ENCODE measurements at places on chromosomes 1 and 21.

GRCh38 chr21:29413683-29414082 is 115.0 kb downstream of the BACH1 start:
- DNase-seq, result no peak

DNA sequence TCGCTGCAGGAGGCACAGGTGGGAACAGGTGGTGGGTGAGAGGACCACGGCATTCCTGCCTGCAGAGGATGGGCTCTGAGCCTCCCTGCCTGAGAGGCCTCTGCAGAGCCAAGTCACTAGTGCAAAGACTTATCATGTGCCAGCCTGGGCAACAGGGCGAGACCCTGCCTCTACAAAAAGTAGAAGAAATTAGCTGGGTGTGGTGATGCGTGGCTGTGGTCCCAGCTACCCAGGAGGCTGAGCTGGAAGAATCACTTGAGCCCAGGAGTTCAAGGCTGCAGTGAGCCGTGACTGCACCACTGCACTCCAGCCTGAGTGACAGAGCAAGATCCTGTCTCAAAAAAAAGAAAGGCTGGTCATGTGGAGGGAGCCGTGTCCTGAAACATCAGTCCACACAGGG is 46.4 kb downstream of the PKNOX1 start:
- DNase-seq, result no peak

- DNase-seq, result no peak
Measured at GRCh38 chr1:90850181-90850897, 133.2 kb upstream of the BARHL2 start.

DNA sequence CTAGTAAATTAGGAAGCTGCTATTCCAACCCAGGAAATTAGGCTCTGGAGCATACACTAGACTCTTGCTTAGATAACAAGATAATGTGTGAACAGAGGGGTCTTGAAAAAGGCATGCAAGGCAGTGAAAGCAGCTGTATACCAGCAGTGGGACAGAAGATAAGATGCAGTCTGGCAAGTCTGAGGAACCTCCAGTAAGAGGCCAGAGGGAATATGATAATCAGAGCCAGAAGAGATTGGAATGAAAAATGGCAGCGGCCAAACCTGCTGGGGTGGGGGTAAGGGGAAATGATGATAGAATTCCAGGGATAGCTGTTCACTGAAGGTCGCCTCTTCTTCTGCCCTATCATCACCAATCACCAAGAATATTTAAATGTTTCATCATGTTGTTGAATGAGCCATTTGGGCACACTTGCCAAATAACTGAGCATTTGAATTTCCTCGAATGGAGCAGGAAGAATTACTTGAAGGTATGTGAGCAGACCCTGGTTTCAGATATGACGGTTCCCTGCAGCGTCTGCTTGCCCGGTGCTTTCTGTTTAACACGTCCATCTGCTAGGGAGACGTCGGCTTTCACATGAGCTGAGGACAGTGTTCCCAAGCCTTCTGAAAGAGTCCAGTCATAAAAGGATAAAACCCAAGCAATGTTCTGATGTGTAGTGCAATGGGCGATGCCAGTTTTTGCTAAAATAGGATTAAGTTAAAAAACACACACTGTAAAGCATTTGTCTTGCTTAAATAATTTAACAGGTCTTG is 173.3 kb downstream of the RWDD3 start:
- DNase-seq, result no peak

DNA sequence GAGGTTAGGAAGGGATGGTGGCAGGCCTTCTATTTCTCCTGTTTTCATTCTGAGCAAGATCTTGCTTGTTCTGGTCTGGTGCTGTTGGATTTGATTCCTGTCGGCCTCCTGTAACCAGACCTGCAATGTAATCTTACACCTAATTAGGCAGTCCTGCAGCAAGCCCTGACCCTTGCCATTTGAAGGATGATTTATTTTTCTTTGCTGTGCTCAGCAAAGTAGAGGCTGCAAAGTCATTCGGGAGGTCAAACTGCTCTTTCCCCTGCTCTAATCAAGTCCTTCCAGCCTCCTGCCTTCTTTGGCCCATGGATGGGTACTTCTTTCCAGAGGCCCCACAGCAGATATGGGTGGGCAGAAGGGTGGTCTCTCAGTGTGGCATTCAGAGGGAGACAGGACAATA is 417.7 kb upstream of the USP24 start:
- DNase-seq, result no peak

- no peak for DNase-seq
Measured at GRCh38 chr1:223245411-223245810, 102.4 kb upstream of the TLR5 start.

DNA sequence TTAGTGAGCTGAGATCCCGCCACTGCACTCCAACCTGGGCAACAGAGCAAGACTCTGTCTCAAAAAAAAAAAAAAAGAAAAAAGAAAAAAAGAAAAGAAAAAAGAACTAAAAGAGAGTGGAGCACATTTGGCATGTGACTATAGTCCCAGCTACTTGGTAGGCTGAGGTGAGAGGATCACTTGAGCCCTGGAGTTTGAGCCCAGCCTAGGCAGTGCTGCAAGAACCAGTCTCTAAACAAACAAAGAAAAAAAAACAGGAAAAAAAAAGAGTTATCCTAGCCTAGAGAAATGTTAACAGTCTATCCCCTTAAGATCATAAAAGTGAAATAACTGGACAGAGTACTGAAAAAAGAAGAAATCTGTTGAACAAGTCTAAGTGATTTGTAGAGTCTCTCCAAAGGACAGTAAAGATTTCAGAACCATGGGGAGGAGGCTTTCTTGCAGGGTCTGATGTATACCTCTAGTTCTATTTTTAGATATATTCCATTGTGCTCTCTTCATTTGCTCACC is 4.5 kb upstream of the PRDX1 start:
- DNase-seq, result no peak

DNA sequence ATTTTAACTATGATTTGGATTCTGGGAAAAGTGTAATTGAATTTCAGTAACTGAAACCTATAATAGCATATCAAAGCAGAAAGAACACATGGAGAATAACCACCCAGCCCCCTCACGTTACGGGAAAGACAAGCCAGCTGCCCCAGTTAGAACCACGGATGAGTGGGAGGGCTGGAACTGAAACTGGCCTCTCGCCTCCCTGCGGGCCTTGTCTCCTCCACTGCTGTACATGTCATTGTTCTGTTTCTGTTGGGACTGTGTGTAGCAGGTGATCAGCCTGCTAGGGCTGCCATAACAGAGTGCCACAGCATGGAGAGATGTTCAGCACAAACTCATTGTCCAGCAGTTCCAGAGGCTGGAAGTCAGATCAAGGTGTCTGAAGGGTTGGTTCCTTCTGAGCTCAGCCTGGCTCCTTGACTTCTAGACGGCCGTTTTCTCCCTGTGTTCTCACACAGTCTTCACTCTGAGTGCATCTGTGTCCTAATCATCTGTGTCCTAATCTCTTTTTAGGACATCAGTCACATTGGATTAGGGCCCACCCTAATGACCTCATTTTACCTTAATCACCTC is 52.4 kb downstream of the MAP3K21 start:
- DNase-seq, result no peak

DNA sequence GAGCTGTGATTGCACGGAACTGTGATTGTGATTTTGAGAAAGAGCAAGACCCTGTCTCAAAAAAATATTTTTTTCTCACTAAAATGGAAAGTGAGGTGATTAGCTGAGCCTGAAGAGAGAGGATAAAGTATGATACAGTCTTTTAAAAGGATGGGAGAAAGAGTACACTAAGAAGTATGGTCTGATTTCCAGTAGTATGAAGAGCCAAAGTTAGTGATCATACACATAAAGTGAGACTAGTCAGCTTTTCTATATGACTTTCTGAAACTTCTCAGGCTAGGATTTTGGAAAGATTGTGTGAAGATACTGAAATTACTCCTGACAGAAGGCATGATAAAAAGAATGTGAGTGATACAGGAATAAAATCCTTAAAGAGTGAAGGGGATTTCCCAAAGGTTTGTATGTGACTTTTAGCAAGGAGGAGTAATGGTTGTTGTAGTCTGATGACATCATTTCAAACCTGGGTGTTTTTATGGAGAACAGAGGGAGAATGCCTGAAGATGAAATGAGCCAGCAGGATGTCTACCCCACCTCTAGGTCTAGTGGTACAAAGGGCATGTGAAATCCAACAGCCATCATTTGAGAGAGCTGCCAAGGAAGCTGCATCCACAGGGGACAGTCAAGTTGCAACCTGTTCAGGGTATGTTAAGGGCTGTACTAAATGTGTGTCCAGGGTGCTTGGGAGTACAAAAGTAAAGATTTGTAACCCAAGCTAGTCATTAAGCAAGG is 157.7 kb downstream of the PIK3R3 start:
- DNase-seq, result no peak

DNA sequence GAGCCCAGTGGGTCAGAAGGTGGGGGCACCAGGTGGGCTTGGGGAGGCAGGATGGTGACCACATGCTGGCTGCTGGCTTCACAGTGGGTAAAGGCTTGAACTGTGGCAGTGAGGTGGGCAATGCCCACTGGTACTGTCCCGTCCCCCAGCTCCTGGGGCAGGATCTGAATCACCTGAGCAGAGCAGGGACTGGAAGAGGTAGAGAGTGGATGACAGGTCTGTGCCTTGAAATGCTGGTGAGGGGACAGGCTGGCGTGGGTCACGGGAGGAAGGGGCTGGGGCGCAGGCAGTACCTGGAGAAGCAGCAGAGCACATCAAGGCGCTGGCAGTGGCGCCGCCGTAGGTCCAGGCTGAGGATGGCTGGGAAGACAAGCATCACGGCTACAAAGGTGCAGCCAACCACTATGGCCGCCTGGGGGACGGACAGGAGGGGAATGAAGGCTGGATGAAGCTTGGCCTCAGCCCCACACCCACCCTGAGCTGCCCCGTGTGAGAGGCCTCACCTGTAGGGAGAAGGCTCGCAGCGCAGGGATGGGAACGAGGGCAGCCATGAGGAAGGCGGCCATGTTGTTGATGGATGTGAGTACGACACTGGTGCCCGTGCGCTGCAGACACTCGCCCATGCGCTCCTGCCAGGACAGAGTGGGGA is 14.9 kb downstream of the PTCH2 start:
- DNase-seq, result no peak

GRCh38 chr1:46223472-46223943 is 20.4 kb downstream of the LURAP1 start:
- DNase-seq, result peak; percentile 31

GRCh38 chr1:38475624-38476005 is 384.0 kb downstream of the RRAGC start:
- no peak for DNase-seq

DNA sequence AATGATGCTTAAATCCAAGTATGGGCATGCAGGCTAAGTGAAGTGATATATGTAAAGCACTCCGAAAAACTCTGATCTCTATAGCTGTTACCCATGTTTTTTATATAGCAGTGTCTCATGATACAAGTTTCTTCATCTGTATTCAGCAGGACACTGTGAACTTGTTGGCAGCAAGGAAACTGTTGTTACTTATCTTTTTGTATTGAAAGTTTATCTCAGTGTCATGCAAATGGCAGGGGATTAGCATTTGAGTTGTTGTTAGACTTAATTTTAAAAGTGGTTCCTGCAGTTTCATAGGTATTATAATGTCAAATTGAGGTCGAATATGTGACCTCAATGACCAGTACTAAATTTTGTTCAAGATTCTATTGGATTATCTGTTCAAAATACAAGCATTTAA is 47.9 kb downstream of the NCAM2 start:
- no peak for DNase-seq

GRCh38 chr1:210464519-210465039 is 135.9 kb downstream of the HHAT start:
- DNase-seq, result no peak

DNA sequence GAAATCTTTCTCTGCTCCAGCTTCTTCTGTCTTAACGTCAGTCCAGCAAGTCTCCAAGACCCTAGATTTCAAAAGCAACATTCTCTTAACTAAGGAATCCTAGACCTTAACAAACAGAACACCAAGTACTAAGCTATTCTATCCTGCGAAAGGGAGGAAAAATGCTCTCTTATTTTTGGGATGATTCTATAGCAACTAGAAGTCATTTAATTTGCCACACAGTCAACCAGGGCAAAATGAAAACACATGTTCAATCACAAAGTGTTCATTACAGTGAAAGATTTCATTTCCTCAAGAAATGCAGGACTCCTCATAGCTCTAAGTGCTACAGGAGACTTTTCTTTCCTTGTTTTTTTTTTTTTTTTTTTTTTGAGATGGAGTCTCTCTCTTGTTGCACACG is 36.2 kb upstream of the DOCK7 start:
- no peak for DNase-seq

DNA sequence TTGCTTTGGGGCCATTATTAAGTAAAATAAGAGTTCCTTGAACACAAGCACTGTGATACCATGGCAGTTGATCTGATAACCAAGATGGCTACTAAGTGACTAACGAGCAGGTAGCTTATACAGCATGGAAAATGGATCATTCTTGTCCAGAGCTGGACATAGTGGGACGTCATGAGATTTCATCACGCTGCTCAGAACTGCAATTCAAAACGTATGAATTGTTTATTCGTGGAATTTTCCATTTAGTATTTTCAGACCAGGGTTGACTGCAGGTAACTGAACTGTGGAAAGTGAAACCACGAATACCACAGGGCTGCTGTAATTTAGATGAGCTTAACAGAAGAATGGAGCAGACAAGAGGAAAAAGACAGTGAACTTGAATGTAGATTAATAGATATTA is 38.9 kb downstream of the CCDC18 start:
- DNase-seq, result no peak

- no peak for DNase-seq
Measured at GRCh38 chr1:7420470-7421100, 350.5 kb upstream of the VAMP3 start.

GRCh38 chr1:85850238-85850637 is 142.0 kb upstream of the ZNHIT6 start:
- no peak for DNase-seq

- DNase-seq, result no peak
Measured at GRCh38 chr1:76625886-76626678, 241.2 kb upstream of the ST6GALNAC5 start.

DNA sequence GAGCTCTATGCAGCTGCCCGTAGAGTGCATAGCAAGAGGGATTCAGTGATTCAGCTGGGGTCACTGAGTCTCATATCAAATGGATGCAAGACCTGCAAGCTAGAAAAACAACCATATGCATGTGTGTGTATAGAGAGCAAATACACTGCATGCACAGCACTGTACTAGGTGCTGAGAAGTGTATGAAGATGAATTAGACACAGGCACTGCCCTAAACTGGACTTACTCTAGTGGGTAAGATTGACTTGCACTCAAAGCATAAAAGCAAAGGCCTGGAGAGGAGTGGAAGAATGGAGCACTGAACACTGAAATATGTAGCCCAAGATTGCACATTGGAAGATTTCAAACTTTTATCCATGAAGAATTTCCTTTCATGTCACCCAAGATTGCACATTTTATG is 5.5 kb upstream of the GBP1 start:
- no peak for DNase-seq

GRCh38 chr1:56374026-56374974 is 205.1 kb downstream of the PLPP3 start:
- no peak for DNase-seq

DNA sequence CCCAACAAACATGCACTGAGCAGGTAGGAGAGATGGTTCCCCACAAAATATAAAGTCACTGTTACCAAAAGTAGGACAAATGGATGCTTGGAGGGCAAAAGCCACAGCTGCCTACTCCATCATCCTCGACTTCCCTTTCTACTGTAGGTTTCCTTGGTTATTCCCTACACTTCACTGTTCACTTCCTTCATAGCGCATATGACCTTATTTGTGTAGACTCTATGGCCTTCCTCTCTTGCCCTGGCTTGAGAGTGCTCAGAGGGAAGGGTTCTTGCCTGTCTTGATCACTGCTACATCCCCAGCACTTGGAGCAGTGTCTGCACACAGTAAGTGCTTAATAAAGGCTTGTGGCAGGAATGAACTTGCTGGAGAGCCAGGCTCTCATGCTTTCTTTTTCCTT is 14.6 kb upstream of the TRNP1 start:
- DNase-seq, result no peak

Data from stimulated activated naive CD4-positive, alpha-beta T cell treated with Interleukin-2 at 50 U/mL for 16 hours (primary cell).